Left renal pelvis (tissue), 4 donors: ENCODE measurements at places on chromosomes 6 and 20. TPM values are rescaled to one million over a fixed set of nuclear protein-coding genes. Genes with fewer than 3 reads are reported as not detected.

C20orf202 gene
- 0.45 TPM for polyA plus RNA-seq

RAET1G gene
- 1.5 TPM for polyA plus RNA-seq

RAET1L gene
- polyA plus RNA-seq = not detected

HCRTR2 gene
- 0.49 TPM for polyA plus RNA-seq

SAMD10 gene
- polyA plus RNA-seq = 7.1 TPM

TOX2 gene
- 3.9 TPM for polyA plus RNA-seq

HLA-DQB2 gene
- 1.1 TPM for polyA plus RNA-seq

MYCT1 gene
- polyA plus RNA-seq = 17.2 TPM

GSTA2 gene
- polyA plus RNA-seq = 0.29 TPM

CALHM6 gene
- polyA plus RNA-seq = 4.8 TPM

BPIFB3 gene
- not detected for polyA plus RNA-seq

CCN6 gene
- 0.41 TPM for polyA plus RNA-seq

EPPIN gene
- 0.50 TPM for polyA plus RNA-seq

PXDC1 gene
- polyA plus RNA-seq = 24.0 TPM

CCM2L gene
- polyA plus RNA-seq = 3.7 TPM

KHDC1L gene
- polyA plus RNA-seq = 0.37 TPM

TUBB2B gene
- 119 TPM for polyA plus RNA-seq
